ENCODE measurements at places on chromosomes 6 and 20.

DNA sequence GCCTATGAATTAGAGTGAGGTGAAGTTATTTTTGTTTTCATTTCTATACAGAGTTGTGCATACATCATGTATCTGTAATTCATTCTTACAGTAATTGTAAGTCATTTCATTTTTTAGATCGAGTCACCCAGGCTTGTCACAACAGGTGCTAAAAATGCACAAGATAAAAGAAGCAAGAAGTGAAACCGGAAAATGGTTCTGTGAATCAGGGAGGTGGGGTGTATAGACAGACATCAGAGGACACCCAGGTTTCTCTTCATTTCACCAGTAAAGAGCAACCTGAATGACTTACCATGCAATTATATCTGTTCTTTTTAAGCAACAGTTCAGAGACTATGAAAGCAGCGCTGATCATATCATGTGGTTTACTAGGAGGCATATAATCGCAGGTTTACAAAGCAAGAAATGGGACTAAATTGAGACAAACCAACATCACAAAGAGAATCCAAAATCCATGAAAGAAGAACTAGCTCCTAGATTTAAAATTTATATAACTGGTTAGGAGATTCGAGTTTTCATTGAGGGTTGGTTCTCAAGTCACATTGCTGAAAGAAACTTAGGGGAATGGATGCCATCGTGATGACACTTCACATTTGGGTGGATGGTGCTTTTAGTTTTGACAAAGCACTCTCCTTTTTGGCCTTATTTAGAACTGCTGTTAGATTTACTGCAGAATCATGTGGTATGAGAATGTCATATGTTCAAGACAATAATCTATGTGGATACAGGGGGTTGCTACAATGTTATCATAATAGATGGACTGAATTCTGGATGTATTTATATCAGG, 27.9 kb upstream of the TBC1D7 start:
- no peak for DNase-seq

GRCh38 chr20:51936377-51936776, 134.1 kb upstream of the SALL4 start:
- no peak for DNase-seq

DNA sequence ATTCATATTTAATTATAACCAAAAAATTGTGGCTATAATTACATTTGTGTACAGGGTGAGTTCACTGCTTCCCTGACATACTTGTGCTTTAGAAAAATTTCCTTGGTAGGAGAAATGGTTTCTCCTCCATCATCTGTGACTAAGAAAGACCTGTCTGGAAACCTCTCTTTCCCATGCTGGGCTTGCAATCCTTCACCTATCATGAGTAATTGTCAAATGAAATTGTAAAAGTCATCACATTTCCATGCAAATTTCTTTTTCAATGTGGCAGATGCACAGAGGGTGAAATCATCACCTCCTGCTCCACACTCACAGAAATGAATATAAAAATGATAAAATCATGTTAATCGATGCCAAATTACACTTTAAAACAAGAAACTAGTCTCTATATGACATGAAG, 1.5 kb upstream of the SIRPB1 start:
- no peak for DNase-seq

DNA sequence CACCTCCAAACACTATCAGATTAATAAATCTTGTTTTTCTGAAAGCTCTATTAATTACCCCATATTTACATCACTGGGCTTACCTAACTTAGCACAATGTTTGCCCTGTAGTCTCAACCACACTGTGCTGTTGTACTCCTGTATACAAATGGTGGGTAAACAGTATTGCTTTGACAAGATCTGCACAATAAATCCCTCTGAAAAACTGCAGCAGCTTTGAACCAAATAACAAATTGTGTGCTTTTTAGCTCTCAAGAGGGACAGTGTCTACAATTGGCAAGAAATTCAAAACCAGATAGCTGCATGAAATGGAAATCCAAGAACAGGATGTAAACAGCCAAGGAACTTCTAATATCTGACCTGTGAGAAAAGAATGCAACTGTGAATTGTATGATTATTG, 10.4 kb downstream of the KIF6 start:
- DNase-seq, result no peak

- DNase-seq, result no peak
Measured at GRCh38 chr6:34559651-34560365, 3.7 kb upstream of the SPDEF start.

- no peak for DNase-seq
Measured at GRCh38 chr20:45813006-45813340, 529 bp downstream of the UBE2C start.

DNA sequence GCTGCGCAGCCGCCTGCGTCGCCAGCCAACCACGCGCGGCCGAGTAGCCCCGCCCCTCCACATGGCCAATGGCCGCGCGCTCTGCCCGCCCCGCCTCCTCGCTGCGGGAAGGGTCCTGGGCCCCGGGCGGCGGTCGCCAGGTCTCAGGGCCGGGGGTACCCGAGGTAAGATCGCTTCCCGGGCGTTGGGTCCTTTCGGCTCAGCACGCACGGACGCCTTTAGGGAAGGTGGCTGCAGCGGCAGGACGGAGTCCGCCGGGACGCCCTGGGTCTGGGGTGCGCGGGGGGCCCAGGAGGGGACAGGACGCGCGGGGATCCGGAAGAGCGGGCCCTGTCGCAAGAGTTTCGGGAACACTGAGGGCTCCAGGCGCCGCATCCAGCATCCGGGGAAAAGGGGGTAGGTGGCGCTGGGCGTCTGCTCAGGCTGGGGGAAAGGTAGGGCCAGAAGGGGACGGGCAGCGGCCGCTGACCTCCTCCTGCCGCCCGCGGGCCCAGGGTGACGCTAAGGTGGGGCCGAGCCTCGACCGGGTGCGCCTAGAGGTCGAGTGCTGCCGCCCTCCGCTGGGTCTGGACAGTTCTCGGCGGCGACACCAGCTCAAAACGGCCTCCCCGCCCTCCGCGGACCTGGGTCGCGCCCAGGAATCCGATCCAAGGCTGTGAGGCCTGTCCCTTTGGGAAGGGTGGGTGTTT, at the start of gene MAVS:
MAVS (plus strand) TSS at position 95 of the 689 bp plus-strand sequence. CDS start 7,791 bp downstream, outside the sequence.
- DNase-seq, result peak; percentile 81

GRCh38 chr6:142409794-142410193, 108.0 kb downstream of the ADGRG6 start:
- no peak for DNase-seq

GRCh38 chr6:144723431-144723830, 438.3 kb downstream of the UTRN start:
- DNase-seq, result no peak

DNA sequence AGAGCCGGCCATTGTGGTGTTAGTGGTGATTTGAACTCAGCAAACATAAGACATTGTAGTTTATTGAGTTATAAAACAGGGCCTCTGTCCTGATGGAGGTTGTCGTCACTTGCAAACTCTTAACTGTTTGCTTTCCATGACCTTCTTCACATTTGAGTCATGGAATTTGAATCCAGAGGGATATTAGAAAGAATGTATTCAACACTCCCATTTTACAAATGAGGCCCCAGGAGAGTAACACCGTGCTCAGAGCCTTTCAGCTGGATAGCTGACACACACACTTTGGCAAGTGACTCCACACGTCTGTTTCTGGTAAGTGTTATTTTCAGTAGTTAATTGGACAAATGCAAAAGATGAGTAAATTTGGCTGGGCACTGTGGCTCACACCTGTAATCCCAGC, 72.4 kb upstream of the XRN2 start:
- no peak for DNase-seq

DNA sequence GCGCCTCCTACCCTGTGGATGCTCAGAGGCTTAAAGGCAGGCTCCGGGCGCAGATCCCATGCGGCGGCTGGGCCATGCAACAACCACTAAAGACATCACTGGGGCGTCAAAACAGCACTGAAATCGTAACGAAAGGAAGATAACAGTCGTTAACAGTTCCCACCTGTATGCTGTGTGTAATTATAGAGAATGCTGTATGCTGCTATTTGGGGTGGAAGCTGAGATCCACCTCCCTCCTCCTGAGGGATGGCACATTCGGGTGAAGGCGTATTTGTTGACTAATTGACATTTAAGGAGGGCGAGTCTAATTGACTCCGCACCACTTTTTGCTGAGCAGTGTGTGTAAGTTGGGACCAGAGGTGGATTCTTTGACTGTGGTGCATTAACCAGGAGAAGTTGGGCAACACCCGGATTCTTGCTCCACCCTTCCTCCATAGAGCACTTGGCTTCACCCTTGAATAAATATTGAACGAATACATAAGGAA, 687 bp downstream of the SLC35A1 start:
- no peak for DNase-seq

DNA sequence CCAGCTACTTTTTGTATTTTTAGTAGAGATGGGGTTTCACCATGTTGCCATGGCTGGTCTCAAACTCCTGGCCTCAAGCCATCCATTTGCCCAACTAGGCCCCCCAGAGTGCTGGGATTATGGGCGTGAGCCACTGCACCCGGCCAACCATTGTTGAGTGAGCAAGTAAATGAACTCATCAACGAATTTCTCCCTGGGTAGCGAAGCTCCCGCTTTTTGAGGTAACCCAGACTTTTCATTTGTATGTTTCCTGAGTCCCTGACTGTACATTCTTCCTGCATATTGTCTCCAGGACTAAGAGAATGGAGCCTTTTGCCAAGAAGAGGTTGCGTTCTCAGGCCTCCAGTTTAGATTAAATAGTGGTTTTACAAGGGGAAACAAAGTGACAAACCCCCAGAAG, 36.4 kb downstream of the RIPOR3 start:
- DNase-seq, result no peak

- DNase-seq, result no peak
Measured at GRCh38 chr20:38123021-38123587, 42.0 kb downstream of the TGM2 start.

GRCh38 chr6:162580619-162581018, 146.9 kb downstream of the PRKN start:
- no peak for DNase-seq

- DNase-seq, result no peak
Measured at GRCh38 chr6:108744244-108744972, 103.8 kb upstream of the ARMC2 start.

DNA sequence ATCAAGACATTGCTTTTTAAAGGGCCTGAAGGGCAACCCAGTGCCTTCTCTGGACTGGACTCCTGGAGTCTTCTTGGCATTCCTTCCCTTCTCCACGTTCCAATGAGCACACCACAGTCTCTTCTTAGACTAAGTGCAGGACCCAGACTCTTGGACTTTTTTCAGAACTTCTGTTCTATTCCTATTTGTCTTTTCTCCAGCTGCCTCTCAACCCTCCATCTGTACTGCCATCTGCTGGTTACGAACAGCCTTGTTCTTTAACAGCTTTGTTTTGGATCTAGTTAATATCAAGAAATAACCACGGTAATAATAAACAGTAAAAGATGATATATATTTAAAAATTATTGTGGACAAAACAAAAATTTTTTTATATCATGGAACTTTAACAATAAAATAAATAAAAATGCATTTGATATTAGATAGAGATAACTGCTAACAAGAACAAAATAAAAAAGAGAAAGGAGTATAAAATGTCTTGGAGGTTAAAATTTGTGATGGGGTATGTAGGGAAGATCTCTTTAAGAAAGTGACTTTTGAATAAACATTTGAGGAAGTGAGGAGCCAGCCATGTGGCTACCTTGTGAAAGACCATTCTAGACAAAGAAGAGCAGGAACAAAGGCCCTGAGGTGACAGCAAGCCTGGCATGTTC, 105.1 kb upstream of the HCRTR2 start:
- no peak for DNase-seq

- DNase-seq, result no peak
Measured at GRCh38 chr6:16438718-16439591, 200.6 kb downstream of the GMPR start.
